CD4-positive, CD25-positive, alpha-beta regulatory T cell (primary cell): ENCODE measurements at places on chromosomes 7 and 10.

DNA sequence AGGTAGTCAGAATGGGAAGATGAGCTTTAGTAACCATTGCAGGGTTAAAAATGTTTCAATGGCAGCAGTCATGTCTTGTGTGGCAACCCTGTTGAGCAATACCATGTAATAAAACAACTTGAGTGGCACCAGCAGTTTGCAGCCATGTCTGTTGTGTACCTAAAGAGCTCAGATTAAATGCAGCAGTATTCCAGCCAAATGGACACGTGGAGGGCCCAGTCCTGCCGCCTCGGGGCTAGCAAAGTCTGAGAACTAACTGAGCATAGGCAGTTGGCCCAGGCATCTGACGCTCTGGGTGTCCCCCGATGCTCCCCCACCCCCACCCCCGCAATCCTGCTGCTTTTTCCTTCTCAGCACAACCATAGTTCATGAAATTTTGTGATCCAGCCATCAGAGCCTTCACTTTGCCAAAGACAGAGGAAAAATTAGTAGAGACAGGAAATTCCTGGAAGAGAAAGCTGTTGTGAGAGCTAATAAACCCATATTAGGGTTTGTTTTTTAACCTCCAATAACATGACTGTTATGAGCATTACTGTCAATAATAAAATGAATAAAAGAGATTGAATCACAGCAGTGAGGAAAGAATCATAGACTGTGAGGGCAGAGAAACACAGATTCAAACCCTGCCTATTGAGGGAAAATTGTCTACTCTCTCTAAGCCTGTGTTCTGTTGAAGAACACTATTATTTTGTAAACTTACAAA is 220.6 kb upstream of the RHOBTB1 start:
- no peak for DNase-seq

GRCh38 chr7:104328970-104329825 is 795 bp downstream of the LHFPL3 start:
- no peak for DNase-seq

- no peak for DNase-seq
Observed at GRCh38 chr10:117486606-117487005, 55.9 kb upstream of the EMX2 start.

- no peak for DNase-seq
Observed at GRCh38 chr7:36860681-36861080, 136.4 kb upstream of the AOAH start.

- no peak for DNase-seq
Observed at GRCh38 chr7:136710751-136711150, 157.7 kb upstream of the CHRM2 start.

- no peak for DNase-seq
Observed at GRCh38 chr10:70295321-70295720, 11.5 kb upstream of the NPFFR1 start.

DNA sequence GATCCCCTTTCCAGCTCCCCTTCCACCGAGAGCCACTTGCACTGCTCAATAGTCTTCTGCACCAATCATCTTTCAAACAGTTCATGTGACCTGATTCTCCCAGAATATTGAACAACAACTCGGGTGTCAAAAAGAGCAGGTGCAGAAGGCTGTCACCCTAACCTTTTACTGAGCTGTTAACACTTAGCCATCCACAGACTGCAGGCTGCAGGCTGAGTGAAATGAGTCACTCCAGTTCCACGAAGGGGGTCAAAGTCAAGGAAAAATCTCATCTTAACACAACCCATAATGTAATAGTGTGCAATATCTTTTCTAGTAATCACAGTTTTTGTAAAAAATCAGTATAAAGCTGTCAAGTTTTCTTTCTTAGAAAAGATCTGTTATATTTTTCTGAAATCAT is 63.1 kb downstream of the MTPAP start:
- no peak for DNase-seq

- no peak for DNase-seq
Observed at GRCh38 chr7:100693312-100694097, 545 bp downstream of the GIGYF1 start.

GRCh38 chr7:107785926-107786325 is 17.1 kb downstream of the SLC26A3 start:
- DNase-seq, result no peak

DNA sequence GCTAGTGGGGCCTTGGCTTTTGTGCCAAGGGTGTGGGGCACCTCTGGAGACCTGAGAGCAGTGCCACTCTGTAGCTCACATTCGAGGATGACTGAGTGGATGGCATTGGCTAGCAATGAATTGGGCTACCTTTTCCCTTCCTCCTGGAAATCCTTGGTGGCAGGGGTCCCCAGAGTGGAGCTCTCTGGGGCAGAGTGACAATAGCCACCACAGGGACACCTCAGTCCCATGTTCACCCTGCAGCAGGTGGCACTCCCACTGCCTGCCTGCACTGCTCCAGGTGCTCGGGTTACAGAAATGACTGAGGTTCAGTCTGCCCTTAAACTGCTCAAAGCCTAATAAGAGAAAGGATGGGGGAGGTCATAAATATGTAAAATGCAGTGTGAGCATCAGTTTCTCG is 17.8 kb downstream of the BTBD16 start:
- DNase-seq, result no peak

GRCh38 chr10:79260811-79261740 is 86.2 kb upstream of the PPIF start:
- DNase-seq, result no peak

- no peak for DNase-seq
Observed at GRCh38 chr7:98646465-98646864, 29.4 kb downstream of the NPTX2 start.

GRCh38 chr7:76357475-76358010 is 1.2 kb downstream of the YWHAG start:
- DNase-seq, result no peak

DNA sequence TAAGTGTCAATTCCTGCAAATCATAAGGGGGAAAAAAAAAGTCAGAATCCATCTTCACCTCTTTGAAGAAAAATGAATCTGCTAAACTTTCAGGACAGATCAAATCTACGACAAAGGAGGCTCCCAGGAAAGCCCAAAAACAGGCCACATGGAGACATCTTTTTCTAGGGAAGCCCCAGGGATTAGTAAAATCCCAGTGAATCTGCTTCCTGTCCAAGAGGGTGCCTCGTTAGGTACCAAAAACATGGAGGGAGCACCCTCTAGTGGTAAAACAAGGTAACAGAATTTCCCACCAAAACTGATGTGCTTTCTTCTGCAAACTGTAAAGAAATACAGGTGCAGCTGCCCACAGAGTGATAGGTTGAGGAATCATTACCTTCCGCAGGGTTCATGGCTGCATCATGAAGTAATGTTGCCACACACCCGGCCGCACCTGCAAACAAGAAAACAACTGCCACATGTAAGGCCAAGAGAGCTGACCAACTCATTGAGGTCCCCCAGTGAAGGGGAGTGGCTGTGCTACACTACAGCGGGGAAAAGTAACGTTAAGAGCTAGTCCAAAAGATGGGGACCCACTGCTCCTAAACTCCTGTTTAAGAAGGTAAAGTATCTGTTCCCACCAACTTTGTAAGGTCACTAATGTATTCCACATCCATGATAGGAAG is 7.9 kb downstream of the SLC25A28 start:
- DNase-seq, result peak; percentile 26

GRCh38 chr10:78831461-78831860 is 237.3 kb upstream of the ZMIZ1 start:
- DNase-seq, result no peak

- DNase-seq, result no peak
Observed at GRCh38 chr10:3433988-3434387, 261.4 kb upstream of the PITRM1 start.

DNA sequence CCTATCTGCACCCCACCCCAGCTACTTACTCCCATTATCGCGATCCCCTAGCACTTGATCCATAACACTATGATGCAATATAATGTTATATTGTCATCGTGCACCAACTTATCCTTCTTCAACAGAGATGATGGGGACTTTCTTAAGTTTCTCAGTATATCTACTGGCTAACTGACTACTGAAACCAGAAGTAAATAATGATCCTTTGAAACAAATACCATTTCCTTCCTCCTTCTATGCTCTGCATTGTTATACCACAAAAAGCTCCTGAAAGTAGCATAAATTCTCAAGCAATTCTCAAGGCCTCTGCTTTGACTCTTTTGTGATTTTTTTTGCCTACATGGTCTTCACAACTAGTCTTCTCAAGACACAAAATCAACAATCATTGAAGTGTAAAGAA is 68.9 kb downstream of the HTR7 start:
- DNase-seq, result no peak

GRCh38 chr7:74417419-74417971 is 36.2 kb upstream of the GTF2IRD1 start:
- peak; percentile 34 for DNase-seq

DNA sequence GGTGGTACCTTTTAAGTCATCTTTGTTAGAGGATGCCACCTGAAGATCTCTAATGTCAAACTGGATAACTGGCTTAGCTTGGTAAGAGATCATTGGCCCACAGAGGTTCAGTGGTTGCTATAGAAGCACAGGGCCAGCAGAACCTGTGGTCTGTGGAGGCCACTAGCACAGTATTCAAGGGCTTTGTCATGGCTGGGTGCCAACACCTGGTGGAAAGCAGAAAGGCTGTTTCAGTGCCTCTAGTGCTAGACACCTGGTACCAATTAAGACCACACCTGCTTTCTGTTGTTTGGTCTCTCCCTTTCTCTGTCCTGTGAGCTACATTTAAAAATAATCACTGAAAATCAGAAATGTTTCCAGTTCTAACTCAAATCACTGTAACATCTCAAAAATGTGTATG is 10.0 kb upstream of the PCGF5 start:
- DNase-seq, result no peak

DNA sequence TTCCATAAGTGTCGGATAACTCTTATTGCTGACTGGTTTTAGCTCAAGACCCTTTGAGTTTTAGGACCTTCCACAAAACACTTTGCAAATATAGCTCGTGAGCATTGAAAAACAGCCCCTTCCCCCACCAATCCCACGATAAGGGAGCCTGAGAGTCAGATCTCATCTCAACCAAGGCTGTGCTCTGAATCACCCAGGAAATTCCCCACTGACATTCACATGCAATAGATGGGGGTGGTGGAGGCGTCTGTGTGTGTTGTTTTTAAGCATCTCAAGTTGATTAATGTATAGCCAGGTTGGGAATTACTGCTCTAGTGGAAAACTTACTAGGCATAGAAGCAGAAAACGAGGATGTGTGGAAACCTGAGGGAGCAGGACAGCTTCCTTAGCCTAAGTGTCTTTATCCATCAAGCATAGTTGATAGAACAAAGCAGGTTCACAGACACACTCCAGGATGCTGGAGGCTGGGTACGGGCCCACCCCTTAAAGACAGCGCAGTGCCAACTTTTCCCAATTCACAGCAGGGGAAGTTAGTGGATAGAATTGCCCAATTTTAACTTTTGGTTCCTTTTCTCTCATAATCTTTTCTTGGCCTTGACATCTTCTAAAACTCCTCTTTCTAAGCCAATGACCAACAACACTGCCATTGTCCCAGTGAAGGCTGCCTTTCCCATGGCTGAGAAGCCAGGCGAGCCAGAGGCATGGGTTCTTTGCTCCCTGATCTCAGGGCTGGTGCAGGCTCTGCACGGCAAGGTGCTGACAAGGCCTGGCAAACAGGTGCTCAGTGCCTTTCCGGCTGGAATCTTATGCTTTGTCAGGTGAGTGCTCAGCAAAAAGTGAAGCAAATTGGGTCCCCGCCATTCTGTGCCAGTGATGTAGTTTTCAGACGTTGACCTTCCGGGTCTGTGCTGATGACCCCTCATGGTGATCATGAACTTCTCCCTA is 98.5 kb upstream of the INSIG1 start:
- DNase-seq, result peak; percentile 45

- DNase-seq, result no peak
Observed at GRCh38 chr7:128011131-128011661, 20.0 kb downstream of the LRRC4 start.

DNA sequence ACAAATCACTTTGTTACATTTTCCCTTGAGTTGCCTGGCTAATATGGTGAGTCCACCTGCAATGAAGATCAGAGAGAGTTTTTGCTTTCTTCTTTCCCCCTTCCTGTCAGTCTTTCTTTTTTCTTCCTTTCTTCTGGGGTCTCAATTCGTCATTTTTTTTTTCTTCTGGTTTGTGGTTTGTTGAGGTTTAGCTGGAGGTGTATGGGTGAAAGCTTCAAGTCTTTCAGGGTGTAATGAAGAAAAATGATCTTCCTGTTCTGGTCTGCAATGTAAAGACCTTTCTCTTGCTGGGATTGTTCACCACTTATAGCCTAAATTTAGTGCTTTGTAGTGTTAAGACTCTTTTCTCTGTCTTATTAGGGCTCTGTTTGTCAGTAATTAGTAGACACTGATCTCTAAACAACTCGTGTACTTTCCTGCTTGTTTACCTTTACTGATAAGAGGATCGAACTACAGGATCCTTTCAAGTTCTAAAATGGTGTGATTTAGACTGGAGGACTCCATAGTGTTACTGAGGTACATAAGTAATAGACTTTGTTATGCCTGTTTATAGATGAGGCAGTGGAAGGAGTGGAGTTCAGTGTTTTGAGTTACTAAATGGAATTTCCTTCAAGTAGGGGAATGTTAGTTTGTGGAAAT is 129.1 kb downstream of the SUGCT start:
- DNase-seq, result no peak

GRCh38 chr7:112985377-112985987 is 101.1 kb downstream of the GPR85 start:
- no peak for DNase-seq

DNA sequence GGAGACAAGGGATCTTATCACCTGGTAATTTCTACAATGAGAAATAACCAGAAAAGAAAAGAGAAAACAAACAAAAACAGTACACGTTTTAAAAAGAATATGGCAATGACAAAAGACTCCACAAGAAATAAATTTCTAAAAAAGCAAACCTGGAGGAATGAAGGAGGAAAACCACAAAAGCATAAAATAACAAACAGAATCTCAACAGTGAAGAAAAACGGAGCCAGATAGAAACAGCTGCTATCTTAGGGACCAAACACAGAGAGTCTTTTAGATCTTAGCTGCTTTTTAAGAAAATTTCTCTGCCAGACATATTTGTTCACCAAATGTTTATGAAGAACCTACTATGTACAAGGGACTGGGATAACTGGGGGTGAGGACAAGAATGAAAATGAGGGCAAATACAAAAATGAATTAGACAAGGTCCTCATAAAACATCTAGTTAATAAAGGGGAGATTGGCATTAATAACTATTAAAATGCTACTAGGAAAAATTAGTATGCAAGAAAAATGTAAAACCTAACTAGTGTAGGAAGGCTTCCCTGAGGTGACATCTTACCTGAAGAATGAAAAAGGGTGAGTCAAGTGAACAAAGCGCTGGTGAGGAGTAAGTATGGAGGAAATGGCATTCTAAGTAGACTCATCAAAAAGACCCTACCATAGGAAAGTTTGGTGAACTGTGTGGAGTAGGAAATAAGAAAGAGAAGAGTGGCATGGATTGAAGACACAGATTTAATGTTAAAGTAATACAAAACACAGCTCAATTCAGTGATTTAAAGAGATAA is 34.3 kb downstream of the WASL start:
- no peak for DNase-seq

GRCh38 chr7:134121632-134122139 is 5.5 kb upstream of the LRGUK start:
- no peak for DNase-seq

DNA sequence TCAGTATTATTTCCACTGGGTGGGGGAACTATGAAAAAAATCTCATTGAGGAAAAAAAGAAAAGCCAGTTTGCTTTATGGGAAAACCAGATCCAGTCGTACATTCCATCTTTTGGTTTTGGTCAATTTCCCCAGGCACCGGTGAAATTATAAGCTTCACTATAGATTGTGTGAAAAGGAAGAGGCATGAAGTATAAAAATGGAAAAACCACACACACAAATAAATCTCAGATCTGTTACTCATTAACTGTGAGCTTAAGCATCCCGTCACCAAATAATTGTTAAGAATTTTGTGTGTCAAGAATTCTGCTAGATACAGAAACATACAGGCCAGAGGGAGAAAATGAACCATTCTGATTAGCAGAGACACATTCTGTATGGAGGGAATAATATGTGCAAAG is 405.5 kb upstream of the CELF2 start:
- no peak for DNase-seq
